Epithelial cell of esophagus (primary cell): ENCODE measurements at places on chromosomes 5 and 9.
A peak's percentile ranks its signal among the peaks of the same experiment; 100 is the strongest.

DNA sequence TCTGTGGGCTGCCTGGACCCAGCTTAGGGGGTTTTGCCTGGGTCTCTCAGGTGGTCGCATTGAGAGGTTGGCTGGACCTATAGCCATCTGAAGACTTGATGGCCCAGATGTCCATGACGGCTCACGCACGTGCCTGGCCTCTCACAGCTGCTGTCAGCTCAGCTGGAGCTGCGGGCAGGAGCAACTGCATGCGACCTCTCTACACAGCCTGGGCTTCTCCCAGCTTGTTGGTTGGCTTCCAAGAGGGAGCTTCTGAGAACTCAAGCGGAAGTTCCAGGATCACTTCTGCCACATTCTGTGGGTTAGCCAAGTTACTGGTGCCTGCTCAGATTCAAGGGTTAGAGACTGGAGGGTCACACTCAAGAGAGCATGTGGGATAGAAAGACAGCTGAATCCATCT lies 99.2 kb downstream of the DAPK1 start:
- DNase-seq: no peak

DNA sequence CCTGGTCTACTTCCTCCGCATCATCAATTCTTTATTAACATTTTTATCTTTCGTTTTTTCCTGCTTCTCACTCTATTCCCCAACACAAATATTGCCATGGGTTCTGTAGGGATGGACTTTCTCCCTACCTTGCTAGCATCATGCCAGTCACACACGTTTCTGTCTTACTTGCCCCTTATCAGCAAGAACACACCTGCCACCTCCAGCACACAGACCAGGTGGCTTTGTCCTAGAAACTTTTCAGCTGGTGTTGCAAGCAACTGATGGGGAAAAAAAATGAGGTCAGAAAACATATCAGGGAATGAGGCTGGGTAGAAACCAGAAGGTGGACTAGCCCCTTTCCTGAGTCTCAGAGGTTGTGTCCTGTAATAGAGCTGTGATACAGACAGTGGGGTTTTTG lies 5.8 kb downstream of the SH3RF2 start:
- no peak for DNase-seq

DNA sequence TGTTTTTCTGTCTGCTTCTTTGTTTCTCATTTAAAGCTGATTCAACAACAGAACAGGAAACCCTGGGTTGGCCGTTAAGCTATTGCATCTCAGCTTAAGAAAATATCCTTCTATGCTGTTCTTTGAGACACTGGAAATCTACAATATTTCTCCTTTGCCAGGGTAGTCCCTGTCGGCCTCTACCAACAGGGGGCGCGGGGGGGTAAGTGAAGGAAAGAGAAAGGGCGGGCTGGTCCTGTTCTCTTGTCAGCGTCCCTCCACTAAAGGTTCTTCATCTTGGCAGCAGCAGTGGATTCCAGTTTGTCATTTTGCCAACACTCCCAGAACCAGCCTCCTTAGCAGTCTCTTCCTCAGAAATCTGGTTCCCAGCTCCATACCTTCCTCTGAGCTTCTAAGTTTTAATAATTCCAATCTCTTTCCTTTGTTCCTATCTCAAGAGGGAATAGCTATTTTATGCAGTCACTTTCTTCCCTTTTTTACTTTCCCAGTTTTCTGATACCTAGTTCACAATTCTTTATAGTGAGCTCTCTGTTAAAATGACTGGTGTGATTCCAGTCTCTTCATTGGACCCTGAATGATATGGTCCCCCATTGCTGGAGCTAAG lies 222.3 kb downstream of the GLIS3 start:
- peak; percentile 71 for DNase-seq

GRCh38 chr9:131818089-131818488 lies 78.2 kb upstream of the RAPGEF1 start:
- DNase-seq: no peak

GRCh38 chr9:82271106-82271561 lies 282.6 kb downstream of the SPATA31D1 start:
- DNase-seq: peak; percentile 66

GRCh38 chr5:76695346-76695745 lies 20.6 kb upstream of the F2R start:
- no peak for DNase-seq

- DNase-seq: peak; percentile 54
Observed at GRCh38 chr9:112705768-112706427, 12.0 kb downstream of the INIP start.

- DNase-seq: no peak
Observed at GRCh38 chr5:56069652-56070226, 75.0 kb upstream of the IL6ST start.

DNA sequence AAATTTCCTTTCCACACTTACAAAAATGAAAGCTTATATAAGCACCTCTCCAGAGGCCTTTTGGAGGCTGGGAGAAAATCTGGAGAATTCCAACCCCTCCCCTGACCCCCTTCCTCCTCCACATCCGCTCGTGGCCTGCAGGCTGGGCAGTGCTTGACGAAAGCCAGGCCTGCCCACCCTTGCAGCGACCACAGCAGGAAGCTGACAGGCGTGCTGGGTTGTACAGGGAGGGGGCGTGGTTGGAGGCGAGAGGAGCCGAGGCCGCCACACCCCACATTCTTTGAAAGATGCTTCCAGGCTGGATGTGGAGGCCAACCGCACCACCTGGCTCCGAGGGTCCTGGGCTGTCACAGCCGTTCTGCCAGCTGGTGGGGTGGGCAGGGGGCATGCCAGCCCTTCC lies 47.8 kb upstream of the IER5L start:
- DNase-seq: peak; percentile 63
